ENCODE measurements at places on chromosomes 2 and 18.

DNA sequence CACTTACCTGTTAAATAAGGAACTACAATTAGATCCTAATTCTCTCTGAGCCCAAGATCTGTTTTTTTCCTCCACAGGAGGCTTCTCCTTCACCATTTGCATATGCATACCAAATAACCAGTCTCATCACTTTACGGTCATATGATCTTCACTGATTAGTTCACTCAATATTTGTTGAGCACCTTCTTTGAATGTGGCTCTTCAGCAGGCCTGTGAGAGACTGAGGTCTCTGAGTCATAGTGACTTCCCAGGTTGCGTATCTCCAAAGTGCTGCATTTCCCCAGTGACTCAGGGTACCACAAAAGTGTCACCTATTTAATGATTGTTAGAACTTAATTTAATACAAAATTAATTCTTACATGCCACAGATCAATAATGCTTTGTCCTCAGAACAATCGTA lies 108.8 kb upstream of the TRIB2 start:
- DNase-seq: no peak

DNA sequence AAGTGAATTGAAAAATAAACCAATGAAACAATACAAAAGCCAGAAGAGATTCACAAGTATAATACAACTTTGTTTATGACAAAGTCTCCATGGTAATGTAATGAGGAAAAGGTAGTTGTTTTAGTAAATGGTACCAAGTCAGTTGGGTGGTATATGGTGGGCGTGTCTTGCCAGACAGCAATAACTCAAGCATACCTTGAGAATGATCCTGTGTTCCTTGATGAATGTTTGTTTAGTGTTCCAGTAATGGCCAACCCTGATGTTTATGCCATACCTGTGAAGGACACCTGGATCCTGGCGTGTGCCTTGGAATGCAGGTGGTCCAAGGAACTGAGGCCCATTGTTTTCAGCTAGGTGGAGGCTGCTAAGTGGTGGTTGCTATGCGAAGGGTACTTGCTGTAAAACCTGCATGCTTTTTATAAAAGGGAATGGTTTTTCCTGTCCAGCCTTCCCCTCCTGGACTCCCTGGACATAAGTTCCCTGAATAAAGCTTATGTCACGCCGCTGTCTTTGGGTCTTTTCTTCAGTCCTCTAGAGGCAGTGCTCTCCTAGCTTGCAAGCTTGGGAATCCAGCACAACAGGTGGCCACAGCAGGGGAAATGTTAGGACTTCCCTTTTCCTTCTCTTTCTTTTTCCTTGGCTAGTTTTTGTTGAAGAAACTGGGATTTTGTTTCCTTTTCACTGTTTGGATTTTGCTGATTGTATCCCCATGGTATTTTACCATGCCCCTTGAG lies 54.7 kb downstream of the MTA3 start:
- DNase-seq: no peak

GRCh38 chr2:191148281-191148680 lies 2.5 kb downstream of the STAT4 start:
- DNase-seq: no peak

- no peak for DNase-seq
These were observed 478.7 kb upstream of the REG3G start for GRCh38 chr2:78546843-78547242.

- DNase-seq: peak; percentile 41
These were observed 6.9 kb upstream of the POLR2D start for GRCh38 chr2:127864877-127865276.

GRCh38 chr2:160394153-160394552 lies 99.5 kb downstream of the RBMS1 start:
- DNase-seq: no peak

DNA sequence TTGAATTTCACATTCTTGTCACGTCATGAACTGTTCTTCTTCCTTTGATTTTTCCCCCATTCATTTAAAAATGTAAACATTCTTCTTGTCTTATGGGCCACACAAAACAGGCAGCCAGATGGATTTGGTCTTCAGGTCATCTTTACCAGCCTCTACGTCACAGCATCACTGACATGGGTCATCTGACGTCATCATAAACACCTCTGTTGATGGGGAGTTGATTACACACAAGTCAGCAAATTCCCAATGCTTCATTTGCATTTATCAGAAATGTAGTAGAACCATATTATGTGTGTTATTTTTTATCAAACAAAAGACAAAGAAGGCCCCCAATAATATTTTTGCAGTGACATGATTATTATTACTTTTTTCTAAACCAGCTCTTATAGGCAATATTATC lies 777.9 kb downstream of the DCC start:
- DNase-seq: no peak

- no peak for DNase-seq
These were observed 121.5 kb downstream of the INSIG2 start for GRCh38 chr2:118209727-118210126.

DNA sequence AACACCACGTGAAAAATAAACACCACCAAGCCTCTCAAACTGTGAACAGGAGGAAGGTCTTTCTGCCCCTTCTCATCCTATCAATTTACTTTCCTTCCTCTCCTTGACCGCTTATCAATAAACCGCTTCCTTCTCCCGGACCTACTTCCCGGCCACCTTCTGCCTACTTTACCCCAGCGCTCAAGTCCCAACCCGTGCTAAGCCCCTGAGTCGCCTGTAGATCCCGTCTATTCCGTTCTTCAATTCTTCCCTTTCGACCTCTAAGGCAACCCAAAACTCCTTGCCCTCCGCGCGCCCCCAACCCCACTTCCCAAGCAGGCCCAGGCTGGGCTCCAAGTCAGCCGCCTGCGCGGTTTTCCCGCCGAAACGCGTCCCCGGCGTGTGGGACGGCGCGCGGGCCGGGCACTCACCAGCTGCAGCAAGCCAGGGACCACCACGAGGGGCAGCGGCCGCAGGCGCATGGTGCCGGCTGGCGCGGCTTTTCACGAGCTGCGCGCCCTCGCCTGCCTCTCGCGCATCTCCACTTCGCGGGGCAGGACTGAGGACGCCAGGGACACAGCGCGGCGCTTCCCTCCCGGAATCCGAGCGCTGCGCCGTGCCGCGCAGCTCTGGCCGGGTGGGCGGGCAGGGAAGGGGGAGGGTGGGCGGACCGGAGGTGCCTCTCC lies at the start of gene NXPH2:
Gene NXPH2, minus strand, starts transcription at position 610 of the 665 bp plus-strand sequence. Its CDS starts 149 bp downstream, at position 461.
- no peak for DNase-seq

DNA sequence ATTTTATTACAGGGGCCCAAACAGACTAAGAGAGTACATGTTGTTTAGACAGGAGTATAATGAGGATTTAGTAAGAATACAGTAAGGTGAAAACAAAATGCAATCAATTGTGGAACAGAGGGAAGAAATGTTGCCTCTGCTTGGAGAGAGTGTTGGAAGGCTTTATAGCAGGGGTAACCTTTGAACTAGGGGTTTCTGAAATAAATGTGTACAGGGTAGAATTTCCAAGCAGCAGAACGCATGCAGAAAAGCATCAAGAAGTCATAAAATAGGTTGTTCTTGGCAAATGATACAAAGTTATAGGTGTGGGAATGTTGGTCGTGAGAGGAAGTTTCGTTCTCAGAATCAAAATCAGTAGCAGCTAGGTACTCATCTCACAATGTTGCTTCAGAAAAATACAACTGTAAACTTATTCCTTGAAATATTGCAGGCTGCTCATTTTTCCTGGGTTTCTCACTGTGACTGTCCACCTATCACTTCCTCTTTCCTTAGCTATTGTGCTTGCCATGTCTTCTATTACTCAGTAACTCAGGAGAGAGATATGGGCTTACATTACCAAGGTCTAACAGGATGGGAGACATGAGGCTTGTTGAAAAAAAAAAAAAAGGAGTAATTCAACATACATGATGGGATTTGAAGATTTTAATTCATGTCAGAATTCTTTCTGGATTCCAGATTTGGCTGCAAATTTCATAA lies 17.1 kb upstream of the HNMT start:
- no peak for DNase-seq

- DNase-seq: peak; percentile 86
These were observed 32.8 kb upstream of the TMEM178A start for GRCh38 chr2:39632876-39633275.

- no peak for DNase-seq
These were observed 50.4 kb upstream of the SMIM21 start for GRCh38 chr18:75477900-75478299.

GRCh38 chr18:9494778-9495331 lies 19.5 kb downstream of the RALBP1 start:
- DNase-seq: no peak

DNA sequence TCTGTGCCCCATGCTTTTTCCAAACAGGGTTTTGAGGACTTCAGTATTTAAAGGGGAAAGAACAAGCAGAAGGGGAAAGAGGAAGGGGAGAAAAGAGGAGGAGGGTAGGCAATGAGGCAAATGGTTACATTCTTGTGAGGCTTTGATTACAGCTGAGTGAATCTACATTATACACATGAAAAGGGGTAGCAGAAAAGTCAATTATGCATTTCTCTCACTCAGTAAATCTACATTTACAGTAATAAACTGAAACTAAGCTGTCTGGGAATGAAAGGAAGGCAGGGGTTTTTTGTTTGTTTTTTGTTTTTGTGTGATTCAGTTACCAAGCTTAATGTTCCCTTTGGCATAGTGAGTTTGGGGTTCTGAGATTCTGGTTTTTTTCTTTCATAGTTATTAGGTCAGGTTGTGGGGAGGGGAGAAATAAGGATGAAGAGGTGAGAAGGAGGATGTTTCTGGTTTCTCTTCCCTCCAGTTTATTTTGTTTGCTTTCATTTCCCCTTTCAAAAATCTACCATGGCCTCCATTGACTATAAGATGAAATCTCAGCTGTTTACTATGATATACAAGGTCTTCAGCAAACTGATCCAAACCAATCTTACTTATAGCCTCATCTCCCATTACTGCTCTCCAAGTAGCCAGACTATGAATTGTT lies 18.7 kb downstream of the C18orf63 start:
- no peak for DNase-seq

- no peak for DNase-seq
These were observed 79.0 kb upstream of the ID2 start for GRCh38 chr2:8602809-8603208.

- DNase-seq: no peak
These were observed 417.6 kb downstream of the LRRTM4 start for GRCh38 chr2:77104554-77104953.

- DNase-seq: no peak
These were observed 36.8 kb downstream of the TOGARAM2 start for GRCh38 chr2:29017716-29018435.

GRCh38 chr2:85747441-85747840 lies 6.3 kb upstream of the ATOH8 start:
- no peak for DNase-seq

- DNase-seq: no peak
These were observed 201.4 kb upstream of the EPAS1 start for GRCh38 chr2:46095830-46096229.

- no peak for DNase-seq
These were observed 111.1 kb downstream of the PDCL3 start for GRCh38 chr2:100673691-100674485.

GRCh38 chr2:85899284-85899683 lies 10.5 kb upstream of the ST3GAL5 start:
- DNase-seq: no peak

GRCh38 chr2:152050341-152050740 lies 48.5 kb downstream of the CACNB4 start:
- no peak for DNase-seq

- DNase-seq: no peak
These were observed 123.6 kb downstream of the TWIST2 start for GRCh38 chr2:238971318-238972145.

GRCh38 chr2:238161291-238162051 lies 2.7 kb downstream of the ERFE start:
- no peak for DNase-seq

Data from AG08395 (cell line).